ENCODE measurements at places on chromosomes 7 and 10.

DNA sequence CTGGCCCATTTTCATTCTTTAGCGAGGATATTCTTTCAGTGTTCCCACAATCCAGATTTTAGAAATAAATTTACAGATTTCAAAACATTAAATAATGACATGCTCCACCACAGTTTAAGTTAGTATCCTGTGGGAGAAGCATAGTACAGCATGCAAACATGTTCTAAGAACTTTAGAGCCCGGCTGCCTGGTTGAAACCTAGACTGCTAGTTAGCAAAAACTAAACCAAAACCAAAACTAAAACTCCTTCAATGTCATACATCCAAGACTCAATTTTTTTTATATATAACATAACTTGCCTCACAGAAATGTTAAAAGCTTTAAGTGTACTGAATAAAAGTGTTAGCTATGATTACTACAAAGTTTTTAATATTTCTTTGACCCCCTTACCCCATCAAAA, 17.0 kb downstream of the TRA2A start:
- DNase-seq = no peak

- DNase-seq = no peak
These were observed 19.4 kb upstream of the GATA3 start for GRCh38 chr10:8035006-8035640.

GRCh38 chr10:72742797-72743196, 50.9 kb downstream of the MCU start:
- no peak for DNase-seq

DNA sequence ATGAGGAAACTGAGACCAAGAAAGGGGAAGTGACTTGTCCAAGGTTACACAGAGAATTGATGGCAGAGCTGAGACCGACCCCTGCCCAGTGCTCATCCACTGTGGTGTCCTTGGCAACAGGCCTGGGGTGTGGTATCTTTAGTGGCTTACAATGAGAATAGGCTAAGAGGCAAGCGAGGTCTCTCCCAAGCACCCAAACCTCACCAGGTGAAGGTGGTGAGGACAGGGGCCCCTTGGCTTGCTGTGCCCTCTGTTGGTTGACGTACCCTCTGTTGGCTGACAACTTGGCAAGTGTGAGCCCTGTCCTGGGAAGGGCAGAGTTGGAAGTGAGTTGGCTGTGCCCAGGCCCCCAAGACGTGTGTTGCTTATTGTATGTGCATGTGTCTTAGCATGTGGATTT, 166.9 kb downstream of the GRK5 start:
- no peak for DNase-seq

GRCh38 chr10:22365644-22366434, 20.5 kb downstream of the SPAG6 start:
- no peak for DNase-seq

- no peak for DNase-seq
These were observed 10.1 kb downstream of the PON2 start for GRCh38 chr7:95424716-95425115.

- DNase-seq = no peak
These were observed 619.0 kb upstream of the DPP6 start for GRCh38 chr7:153433223-153433622.

DNA sequence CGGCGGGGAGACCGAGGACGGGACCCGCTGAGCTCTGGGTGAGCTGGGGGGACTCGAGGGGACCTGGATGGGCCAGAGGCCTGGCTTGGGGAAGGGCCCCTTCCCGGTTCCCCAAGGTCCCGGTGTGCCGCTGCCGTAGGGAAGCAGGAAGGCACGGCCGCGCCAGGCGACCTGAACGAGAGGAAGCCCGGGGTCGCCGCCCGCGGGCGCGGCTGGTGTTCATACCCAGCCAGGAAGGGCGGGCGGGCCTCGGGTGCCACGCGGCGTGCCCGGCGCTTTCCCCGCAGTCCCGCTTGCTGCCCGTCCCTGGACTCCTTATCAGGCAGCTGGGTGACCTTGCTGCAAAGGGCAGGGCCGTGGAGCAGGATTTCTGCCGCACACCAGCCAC, 38.0 kb downstream of the ZNF777 start:
- no peak for DNase-seq

DNA sequence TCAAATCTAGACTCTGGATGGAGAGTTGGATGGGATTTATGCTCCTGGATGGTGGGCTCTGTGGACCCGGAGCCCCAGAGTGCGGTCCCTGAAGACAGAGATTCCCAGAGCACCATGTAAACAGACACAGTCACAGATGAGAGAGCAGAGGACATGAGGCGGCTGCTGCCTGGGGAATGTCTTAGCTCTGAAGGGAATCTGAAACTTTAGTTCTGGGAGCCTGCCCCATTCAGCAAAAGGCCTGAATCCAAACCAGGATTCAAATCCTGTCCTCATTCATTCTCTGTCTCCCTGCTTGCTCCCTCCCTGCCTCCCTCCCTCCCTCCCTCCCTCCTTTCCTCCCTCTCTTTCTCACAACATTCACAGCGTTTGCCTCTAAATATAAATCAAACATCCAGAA, 49.5 kb upstream of the CALD1 start:
- DNase-seq = no peak

DNA sequence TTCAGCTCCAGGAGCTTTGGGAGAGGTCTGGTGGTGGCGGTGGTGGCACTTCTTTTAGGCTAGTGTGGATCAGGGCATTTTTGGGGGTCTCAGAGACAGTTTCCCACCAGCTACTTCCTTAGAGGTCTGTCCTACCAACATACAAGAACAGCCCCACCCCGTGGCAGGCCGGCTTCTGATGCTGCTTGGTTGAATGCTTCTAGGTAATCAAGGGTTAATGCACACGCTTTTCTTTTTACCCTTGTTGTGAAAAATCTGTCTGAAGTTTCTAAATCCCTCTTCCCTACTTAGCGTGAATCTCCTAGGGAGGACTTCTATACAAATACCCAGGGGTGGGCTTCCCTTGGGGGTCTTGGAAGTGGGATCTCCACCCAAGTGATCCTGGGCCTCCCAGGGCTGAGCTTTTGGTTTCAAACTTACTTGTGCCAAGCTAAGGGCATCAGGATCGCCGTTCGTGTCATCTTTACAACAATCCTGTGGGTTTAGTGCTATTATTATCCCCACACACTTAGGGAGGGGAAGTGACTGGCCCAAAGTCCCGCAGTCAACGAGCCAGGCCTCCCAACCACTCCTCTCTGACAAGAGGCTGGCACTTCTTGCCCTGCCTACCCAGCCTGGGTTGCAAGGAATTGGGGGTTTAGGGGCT, 1.7 kb downstream of the SH2B2 start:
- DNase-seq = no peak

DNA sequence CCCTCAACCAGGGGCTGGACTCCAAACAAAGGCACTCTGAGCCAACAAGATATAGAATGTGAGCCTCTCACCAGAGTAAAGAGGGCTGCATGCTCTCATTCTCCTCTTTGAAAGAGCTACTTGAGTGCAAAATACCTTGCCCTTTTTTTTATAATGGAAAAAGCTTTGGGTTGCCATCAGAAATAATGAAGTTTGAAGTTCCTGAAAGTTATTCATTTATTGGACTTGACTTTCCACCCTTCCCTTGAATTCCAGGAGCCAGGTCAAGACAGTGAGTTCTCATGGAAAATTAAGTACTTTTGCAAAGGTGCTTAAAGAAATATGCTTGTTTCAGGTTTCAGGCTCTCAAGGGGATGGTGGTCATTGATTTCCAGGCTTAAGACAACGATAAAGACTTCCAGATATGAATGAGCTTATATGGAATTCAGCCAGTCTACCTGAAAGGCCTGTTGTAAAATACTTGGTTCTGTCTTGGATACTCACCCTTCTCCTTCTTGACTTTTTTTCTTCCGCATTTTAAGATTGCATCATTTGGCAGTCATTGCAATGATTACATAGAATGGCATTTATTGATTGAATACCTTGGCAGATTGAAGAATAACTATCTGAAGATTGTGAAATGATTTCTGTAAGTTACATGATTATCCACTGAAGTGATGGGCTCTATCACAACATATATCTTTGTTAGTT, 696.4 kb downstream of the INHBA start:
- DNase-seq = no peak

- DNase-seq = no peak
These were observed 4.0 kb downstream of the SLC16A12 start for GRCh38 chr10:89531359-89531758.

GRCh38 chr7:131285556-131285955, 42.1 kb upstream of the MKLN1 start:
- DNase-seq = no peak

DNA sequence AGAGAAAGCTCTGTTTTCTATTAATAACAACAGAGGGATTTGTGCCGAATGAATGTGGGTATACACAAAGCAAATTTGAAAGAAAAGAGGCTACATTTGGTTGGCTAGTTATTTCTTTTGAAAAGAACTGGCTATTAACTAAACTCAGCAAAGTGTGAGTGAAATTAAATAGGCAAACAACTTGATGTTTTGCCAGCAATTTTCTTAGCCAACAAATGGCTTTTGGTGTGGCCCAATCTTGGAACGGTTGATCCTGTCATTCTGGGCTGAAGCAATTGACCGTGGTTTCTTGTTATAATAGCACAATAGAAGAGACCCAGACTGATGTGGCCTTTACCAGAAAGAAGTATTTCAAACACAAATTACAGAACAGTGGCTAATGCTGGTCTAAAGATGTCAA, 898.6 kb downstream of the KCNMA1 start:
- no peak for DNase-seq

DNA sequence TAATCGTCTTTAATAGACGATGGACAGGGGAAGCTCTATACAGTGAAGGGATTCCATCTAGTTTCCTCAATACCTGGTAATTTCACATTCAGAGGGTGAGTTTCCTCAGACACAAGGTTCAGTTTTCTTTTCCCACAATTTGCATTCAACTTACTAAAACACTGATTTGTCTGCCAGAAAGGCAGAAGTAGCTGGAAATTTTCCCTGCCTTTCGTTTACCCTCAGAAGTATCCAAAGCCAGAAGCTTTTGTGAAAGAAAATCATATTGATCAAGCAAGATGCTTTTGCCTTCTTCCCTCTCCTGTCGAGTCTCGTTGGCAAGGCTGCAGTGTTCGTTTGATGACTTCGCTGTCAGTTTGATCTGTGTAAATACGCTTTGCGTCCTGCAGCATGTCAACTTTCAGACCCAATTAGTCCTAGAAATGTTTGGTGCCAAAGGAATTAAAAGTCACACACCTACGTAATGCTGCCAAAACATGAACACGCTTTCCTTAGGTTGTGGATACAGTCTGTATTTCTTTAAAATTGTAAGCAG, 631.9 kb upstream of the FOXK1 start:
- DNase-seq = no peak

DNA sequence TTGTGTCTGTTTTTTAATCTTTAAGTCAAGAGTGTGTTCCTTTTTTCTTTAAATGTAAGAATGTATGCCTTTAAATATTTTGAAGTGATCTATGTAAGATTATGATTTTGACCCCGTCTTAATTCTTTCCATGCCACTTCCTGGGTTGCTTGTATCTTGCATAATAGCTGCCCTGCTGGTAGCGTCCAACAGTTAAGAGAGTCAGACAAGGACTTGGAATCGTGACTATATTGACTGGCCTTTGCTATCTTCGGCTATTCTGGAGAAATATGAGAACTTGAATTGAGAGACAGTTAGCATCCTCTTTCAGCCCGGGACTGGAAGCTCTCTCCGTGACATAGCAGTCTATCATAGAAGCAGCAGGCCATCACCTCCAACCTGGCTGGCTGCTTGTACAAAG, 13.0 kb downstream of the NRP1 start:
- DNase-seq = no peak

DNA sequence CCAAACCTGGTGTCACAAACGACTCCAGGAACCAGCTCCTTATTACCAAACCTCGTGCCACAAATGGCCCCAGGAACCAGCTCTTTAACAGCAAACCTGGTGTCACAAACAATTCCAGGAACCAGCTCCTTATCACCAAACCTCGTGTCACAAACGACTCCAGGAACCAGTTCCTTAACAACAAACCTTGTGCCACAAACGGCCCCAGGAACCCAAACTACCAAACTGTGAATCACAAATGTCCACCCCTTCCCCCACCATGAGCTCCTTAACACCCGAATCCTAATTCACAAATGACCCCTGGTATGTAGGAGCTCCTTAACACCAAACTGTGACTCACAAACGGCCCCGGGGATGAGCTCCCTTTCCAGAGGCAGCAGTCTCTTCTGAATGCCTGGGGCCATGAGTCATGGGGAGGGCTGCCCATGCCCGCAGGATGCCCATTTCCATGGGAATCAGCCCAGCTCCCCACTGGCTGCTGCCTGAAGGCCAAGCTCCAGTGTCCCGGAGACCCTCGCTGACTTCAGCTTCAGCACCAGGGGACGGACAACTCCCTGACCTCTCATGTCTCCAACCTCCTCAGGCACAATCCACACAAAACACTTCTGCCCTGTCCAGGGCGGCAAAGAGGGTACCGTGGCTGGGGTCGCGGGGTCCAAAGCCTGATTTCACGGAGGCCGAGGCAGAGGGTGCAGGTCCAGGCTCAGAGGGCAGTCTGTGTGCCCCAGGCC, 213.1 kb downstream of the ELFN1 start:
- DNase-seq = no peak

GRCh38 chr10:22700489-22700888, 13.9 kb downstream of the PIP4K2A start:
- no peak for DNase-seq

DNA sequence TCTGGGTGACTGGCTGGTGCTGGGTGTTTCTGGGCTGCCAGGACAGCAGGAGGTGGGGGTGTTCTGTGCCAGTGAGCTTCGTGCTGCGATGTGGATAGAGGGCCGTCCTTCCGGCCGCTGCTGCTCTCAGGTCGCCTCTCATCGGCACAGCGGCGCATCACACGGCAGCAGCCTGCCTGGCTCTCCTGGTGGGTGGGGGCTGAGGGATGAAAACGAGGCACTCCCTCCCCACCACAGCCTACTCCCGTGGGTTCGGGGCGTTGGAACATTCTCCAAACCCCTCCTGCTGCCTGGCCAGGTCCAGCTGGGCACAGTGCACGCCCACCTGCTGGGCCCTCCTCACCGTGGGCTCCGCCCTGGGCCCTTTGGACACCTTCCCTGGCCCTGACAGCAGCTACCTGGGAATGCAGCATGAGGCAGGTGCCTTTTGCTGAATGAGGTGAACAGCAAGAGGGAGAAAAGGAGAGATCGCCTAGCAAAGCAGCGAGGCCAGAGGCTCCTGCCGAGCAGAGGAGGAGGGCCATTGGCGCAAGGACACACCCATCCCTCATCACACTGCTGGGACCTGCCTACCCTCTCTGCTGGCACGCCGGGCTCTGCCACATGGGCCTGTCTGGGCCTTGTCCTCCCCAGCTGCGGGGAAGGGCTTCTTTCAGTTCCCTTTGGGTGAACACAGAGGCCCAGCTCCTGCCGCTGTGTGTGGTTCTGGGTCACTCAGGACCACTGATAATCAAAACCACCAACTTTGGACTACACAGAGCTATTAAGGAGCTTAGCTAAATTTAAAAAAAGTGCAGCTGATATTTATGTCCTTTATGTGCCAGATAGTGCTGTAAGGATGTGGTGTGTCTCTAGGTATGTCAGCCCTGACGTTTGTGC, 33.4 kb downstream of the INPP5A start:
- no peak for DNase-seq

- DNase-seq = no peak
These were observed 16.7 kb downstream of the UNC5B start for GRCh38 chr10:71228875-71229675.
